ENCODE measurements at places on chromosomes 11 and 22.

DNA sequence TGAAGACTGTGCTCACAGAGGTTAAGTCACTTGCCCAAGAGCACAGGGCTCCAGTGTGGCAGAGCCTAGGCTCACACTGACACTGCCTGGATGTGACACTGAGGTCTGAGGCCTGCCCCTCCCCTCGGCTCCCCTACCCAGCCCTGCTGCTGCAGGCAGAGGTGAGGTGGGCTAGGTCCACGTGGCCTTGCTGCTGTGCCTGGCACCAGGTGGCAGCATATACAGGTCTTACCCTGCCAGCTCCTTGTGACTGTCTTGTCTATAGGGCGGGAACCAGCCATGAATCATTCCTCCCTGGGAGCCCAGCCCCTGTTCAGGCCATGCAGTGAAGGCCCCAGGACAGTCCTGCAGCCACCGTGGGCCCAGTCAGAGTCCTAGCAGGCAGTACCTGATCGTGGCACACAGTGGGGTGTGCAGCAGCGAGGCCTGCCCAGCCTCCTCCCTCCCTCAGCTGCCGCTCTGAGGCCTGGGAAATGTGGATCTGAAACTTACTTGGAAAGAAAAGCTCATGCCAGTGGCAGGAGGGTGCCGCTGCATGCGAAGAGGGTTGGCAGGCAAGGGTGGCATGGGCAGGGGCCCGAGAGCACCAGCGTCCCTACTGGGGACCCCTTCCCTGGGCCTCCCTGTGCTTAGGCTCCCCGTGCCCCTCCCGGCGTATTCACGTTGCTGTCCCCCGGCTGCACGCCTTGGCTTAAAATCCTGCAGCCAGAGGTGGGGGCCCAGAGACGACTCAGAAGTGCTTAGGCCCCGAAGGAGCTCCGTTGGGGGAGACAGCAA lies 1.2 kb upstream of the CERK start:
- DNase-seq, result peak; percentile 57

DNA sequence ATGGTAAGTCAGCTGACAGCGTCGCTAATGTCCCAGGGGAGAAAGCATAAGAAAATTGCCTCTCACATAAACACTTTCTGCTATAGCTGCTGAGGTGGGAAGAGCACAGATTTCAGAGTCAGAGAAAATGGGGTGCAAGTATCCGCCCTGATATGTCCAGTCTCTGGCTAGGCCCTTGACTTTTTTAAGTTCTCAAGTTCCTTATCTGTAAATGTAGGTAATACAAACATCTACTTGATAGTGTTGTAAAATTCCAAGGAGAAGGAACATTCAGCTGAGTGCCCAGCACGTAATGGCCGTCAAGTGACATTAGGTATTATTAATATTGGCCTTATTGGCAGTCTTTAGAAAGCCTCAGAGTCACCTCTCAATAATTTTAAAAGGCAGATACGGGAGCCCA lies 143.6 kb downstream of the NTM start:
- no peak for DNase-seq

DNA sequence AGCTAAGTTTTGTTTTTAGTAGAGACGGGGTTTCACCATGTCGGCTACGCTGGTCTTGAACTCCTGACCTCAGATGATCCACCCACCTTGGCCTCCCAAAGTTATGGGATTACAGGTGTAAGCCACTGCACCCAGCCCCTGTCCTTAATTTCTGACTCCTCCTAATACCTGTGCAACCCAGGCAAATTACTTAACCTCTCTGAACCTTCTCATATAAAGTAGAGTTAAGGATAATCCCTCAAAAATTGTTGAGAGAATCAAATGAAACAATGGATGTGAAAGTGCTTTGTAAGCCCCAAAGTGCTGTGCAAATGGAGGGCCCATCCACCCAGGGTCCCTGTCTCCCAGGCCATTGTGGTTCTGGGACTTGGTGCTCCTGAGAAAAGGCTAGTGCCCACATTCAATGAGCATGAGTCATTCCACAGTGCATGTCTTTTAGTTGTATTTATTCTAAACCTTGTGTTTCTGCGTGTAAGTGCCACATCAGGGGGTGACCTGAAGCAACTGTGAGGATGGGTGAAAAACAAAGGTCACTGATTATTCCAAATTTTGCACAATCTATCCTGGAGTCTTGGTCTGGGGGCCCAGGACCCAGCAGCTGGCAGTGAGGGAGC lies 61.4 kb upstream of the PTPRJ start:
- no peak for DNase-seq

DNA sequence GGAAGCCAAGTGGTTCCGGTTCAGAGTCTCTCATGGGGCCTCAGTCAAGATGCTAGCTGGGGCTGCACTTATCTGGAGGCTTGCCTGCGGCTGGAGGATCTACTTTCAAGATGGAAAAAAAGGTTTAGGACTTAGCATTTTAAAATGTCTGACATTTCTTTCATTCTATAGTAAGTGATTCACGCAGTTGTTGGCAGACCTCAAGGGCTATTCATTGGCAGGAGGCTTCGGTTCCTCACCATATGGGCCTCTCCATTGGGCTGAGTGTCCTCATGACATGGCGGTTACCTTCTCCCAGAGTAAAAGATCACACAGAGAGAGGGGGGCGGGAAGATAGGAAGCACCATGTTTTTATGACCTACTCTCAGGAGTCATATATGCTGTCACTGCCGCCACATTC lies 298.0 kb upstream of the PLET1 start:
- no peak for DNase-seq

DNA sequence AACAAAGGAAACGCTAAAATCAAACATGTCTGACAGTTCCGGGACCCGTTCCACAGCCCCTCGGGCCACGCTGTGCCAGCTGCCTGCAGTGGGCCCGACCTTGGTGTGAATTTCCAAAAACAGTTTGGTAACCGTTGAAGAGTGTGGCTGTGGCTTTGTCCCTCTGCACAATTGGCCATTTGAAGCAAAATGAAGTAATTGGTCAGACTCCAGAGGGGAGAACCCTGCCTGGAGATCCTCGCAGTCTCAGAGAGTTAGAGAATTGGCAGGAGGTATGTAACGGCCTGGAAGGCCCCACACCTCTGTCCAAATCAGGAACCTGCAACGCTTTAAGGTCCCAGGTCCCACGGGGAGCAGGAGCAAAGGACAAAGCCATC lies 26.3 kb downstream of the TRMU start:
- no peak for DNase-seq

- no peak for DNase-seq
Measured at GRCh38 chr22:28019360-28019759, 100.3 kb upstream of the PITPNB start.

DNA sequence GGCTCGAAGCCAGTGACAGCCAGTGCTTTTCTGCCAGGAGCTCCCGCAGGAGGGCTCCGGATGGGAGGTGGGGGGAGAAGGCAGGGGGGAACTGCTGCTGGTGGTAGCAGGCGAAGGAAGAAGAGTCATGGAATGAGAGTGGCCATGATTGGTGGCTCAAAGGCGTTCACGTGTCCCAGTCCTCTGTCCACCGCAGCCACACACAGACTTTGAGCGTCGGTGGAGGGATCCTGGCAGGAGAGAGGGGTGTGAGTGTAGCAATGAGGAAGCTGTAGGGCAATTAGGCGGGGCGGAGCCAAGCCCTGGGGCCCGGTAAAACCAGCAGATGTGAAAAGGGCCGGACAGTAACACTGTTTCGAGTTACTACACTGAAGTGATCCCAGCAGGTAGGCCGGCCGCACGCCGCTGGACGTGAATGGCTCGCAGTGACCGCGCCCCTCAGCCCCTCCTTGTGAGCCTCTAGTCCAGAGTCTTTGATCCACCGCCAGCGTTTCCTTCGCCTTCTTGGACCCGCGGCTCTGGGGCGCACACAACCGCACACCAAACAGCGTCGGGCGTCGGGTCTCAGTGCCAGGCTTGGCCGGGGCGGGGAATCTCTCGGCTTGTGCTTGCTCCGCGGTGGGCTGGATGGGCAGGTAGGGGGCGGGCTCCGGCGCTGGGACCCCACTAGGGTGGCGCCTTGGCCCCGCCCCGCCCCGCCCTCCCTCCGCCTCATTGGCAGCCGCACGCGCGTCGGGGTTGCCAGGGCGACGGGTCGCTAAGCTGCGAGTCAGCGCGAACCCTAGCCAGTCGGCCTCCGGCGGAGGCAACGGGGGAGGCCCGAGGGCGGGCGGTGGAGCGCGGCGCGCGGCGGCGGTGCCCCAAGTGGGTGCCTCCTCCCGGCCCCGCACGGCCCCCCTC lies at the start of gene LRRC10B:
Gene LRRC10B (plus strand): TSS at position 788 of the 900 bp plus-strand sequence. CDS start 250 bp downstream, outside the sequence.
- no peak for DNase-seq

- DNase-seq, result peak; percentile 24
Measured at GRCh38 chr22:19105867-19106802, 16.1 kb downstream of the DGCR2 start.

- no peak for DNase-seq
Measured at GRCh38 chr11:78828676-78829075, 254.0 kb upstream of the NARS2 start.

DNA sequence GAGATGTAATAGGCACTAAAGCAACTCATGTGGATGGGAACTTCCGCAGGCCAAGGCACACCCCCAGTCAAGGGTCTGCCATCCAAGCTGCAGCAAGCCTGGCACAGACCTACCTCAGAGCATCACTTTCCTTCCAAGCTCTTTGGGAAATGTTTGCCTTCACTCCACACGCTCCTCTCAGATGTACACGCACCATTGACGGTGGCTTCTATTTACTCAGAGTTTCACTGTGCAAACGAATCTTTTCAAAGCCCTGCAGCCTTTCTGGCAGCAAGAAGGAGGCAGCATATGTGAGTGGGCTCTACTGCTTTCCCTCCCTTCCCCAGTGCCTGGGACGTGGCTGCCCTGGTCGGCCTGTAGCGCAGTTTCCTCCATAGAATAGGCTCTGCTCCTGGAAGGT lies 60.9 kb upstream of the USP47 start:
- no peak for DNase-seq

DNA sequence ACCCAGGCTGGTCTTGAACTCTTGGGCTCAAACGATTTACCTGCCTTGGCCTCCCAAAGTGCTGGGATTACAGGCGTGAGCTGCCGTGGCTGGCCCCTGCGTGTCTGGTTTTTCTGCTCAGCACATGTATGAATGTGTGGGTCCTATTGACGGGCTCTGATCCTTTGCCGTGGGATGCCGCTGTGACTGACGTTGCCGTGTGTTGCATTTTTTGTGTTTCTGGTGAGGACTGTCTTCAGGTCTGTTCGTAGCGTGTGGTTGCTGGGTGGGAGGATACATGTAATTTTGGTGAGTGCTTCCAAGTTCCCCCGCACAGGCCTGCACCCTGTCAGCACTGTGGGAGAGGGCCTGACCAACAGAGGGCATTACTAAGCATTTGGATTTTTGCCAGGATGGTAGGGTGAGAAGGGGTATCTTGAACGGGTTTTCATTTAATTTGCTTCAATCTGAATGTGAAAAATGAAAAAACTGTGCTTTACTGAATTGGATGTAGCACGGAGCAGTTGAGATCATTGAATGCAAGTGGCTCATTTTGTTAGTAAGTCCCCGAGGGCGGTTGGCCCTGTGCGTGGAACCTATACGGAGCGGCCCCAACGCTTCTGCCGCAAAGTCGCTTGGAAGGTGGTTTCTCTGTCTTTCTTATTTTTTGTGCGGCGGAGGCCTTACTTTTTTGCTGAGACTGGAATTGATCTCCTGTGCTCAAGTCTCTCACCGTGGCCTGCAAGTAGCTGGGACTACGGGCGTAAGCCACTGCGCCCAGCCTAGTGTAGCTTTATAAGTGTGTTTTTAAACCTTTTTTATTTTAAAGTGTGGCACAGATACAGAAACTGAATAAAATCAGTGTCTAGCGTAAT lies 8.2 kb downstream of the ZBED4 start:
- no peak for DNase-seq

GRCh38 chr22:20979243-20979809 lies 2.8 kb upstream of the LZTR1 start:
- no peak for DNase-seq

DNA sequence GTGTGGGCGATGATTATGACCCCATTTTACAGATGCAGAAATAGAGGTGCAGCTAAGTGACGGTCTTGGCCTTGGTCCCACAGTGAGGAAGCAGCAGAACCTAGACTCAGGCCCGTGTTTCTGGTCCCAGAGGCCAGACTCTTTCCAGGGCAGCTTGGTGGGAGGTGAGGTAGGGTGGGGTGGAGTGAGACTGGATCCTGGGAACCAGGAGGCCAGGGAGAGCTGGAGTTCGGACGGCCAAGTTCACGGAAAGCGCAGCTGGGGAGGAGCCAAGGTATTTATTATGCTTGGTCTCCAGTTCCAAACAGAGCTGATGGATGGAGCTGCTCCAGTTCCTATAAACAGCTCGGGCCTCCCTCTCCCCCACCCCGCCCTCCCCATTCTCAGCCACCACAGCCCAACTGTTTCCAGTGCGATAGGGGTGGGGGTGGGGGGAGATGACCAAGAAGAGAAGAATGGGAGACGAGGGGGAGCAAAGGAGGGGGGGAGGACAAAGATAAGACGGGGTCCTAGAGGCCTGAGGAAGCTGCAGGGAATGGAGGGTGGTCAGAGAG lies 16.2 kb downstream of the LRRC32 start:
- DNase-seq, result no peak

Measured in stimulated activated CD4-positive, alpha-beta T cell treated with anti-CD3 and anti-CD28 coated beads, Interleukin-1b, Interleukin-23, amount 100 ng/mL, for 1 hour (primary cell).